Activated CD8-positive, alpha-beta memory T cell treated with anti-CD3 and anti-CD28 coated beads, Interleukin-2, amount 10 ng/mL, durations not matched to agents 7 days and 5 days (primary cell): ENCODE measurements at places on chromosomes 12 and 14. TPM values are rescaled to one million over a fixed set of nuclear protein-coding genes. Genes with fewer than 3 reads are reported as not detected.
A peak's percentile ranks its signal among the peaks of the same experiment; 100 is the strongest.

Gene OASL
- 55.3 TPM for total RNA-seq

Gene HOXC4
- 1.5 TPM for total RNA-seq

Gene LIMA1
- total RNA-seq, result 64.2 TPM

Gene SALL2
- total RNA-seq, result 1.5 TPM

GRCh38 chr14:77469539-77469938 is 11.6 kb downstream of the AHSA1 start:
- H3K36me3 ChIP-seq, result peaks cover 34% of the 10 kb centered on the region
- H3K27ac ChIP-seq, result no peak overlapping the region
- H3K4me1 ChIP-seq, result no peaks in the 10 kb centered on the region
- no peak for DNase-seq
- no peaks in the 10 kb centered on the region for H3K27me3 ChIP-seq

GRCh38 chr14:55332654-55333570 is 61.7 kb downstream of the FBXO34 start:
- H3K27me3 ChIP-seq, result no peaks in the 10 kb centered on the region
- H3K4me3 ChIP-seq, result peak overlapping the region; percentile 76
- H3K27ac ChIP-seq, result peak overlapping the region; percentile 91
- peaks cover 5% of the 10 kb centered on the region for H3K36me3 ChIP-seq
- peaks cover 62% of the 10 kb centered on the region for H3K4me1 ChIP-seq

GRCh38 chr14:87712396-87713090 is 280.4 kb downstream of the GALC start:
- no peaks in the 10 kb centered on the region for H3K36me3 ChIP-seq
- no peak overlapping the region for H3K27ac ChIP-seq
- H3K4me3 ChIP-seq, result no peak overlapping the region

DNA sequence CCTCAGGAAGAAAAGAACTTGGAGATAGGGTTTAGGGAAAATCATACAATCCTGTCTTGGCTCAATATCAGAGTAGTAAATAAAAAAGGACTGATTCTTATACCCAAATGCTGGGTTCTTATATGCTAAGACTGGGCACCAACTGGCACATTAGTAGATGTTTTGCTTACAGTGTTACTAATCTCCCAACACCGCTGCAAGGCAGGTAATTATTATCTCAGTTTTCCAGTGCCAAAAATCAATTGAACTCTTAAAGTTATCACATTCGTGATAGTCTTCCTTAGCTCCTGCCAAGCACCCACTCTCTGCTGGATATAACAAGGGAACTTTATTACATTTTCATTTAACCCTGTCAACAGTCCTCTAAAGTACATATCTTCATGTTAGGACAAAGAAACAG is 25.0 kb upstream of the HIGD1C start:
- H3K36me3 ChIP-seq, result peaks cover 11% of the 10 kb centered on the region
- DNase-seq, result no peak
- H3K27ac ChIP-seq, result no peak overlapping the region
- no peaks in the 10 kb centered on the region for H3K27me3 ChIP-seq
- peaks cover 43% of the 10 kb centered on the region for H3K4me1 ChIP-seq

GRCh38 chr14:69755296-69755695 is 11.6 kb upstream of the SRSF5 start:
- no peak for DNase-seq
- H3K4me1 ChIP-seq, result peaks cover 11% of the 10 kb centered on the region
- H3K27me3 ChIP-seq, result no peaks in the 10 kb centered on the region
- H3K4me3 ChIP-seq, result no peak overlapping the region

DNA sequence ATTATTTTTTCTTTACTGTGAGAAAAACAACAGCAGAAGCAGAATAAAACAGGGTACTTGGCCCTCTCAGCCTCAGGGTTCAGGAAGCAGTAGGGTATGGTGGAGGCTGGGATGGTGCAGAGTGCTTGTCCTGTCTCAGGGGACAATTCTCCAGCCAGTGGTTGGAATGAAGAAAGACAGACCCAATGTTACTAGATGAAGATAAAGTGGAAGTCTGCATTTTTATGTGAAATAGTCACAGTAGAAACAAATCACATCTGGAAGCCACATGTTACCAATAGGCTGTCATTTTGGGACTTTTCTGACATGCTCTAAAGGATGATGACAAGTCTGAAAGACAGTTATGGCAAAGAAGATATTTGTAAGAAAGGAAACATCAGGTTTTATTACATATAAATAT is 32.3 kb downstream of the PROX2 start:
- H3K36me3 ChIP-seq, result peaks cover 13% of the 10 kb centered on the region
- no peaks in the 10 kb centered on the region for H3K27me3 ChIP-seq
- no peak for DNase-seq
- no peak overlapping the region for H3K4me3 ChIP-seq

DNA sequence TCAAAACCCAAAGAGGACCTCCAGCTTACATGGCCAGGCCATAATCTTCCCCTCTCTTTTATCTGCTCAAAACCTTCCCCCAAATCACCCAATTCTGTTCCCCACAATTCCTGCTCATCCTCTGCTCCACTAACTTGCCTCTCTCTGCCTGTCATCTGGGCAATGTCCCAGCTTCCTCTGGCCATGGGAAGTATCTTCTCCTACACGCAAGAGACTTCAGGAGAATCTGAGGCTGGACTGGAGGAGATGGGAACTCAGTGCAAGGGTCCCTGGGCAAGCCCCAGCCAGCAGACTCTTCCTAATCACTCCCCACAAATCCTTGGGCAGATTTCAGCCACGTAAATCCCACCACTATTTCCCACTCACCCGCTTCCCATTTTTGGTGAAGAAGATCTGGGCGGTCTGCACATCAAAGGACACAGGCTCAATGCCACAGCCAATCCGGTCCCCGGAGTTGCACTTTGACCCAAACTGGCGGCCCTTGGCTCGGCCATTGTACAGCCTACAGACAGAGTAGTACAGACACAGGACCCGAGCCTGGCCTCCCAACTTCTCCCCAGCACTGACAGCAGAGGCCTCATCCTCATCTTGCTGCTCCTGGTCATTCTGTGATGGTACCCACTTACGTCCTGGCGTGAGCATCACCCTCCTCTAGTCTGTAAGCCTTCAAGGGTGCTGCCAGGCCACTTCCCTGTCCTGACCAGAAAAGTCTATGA is 4.7 kb downstream of the SPRYD3 start:
- H3K36me3 ChIP-seq, result peaks cover 18% of the 10 kb centered on the region
- H3K27me3 ChIP-seq, result no peaks in the 10 kb centered on the region
- H3K4me1 ChIP-seq, result peaks cover 15% of the 10 kb centered on the region
- no peak overlapping the region for H3K27ac ChIP-seq
- H3K4me3 ChIP-seq, result no peak overlapping the region
- DNase-seq, result no peak

- no peak overlapping the region for H3K27ac ChIP-seq
- H3K4me3 ChIP-seq, result no peak overlapping the region
- H3K4me1 ChIP-seq, result peaks cover 25% of the 10 kb centered on the region
- H3K27me3 ChIP-seq, result no peaks in the 10 kb centered on the region
- no peak for DNase-seq
Observed at GRCh38 chr12:123070267-123071081, 80.4 kb downstream of the PITPNM2 start.

GRCh38 chr12:123058481-123058880 is 78.0 kb downstream of the ARL6IP4 start:
- DNase-seq, result no peak
- H3K27me3 ChIP-seq, result no peaks in the 10 kb centered on the region
- H3K36me3 ChIP-seq, result no peaks in the 10 kb centered on the region

DNA sequence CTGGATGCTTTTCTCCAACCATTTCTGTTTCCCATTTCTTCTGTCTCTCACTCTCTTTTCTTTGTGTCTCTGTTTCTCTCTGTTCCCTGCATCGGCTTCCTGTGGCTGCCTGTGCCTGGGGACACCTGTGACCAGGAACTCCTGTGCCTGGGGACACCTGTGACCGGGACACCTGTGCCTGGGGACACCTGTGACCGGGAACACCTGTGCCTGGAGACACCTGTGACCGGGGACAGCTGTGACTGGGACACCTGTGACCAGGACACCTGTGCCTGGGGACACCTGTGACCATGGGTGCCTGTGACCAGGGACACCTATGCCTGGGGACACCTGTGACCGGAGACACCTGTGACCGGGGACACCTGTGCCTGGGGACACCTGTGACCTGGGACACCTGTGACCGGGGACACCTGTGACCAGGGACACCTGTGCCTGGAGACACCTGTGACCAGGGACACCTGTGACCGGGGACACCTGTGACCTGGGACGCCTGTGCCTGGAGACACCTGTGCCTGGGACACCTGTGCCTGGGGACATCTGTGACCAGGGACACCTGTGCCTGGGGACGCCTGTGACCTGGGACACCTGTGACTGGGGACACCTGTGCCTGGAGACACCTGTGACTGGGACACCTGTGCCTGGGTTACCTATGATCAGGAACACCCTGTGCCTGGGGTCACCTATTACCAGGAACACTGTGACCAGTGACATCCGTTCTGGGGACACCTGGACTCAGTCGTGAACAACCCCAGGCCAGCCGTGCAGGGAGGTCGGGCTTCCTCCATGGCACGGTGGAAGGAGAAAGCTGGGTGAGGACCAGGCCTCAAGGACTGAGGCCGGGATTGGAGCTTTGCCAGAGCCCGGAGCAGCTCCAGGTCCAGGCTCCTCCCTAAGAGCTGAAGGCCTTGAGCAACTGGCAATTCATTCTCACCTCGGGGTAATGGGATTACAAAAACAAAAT is 23.4 kb upstream of the FBRSL1 start:
- peaks cover 15% of the 10 kb centered on the region for H3K27me3 ChIP-seq
- DNase-seq, result no peak
- no peak overlapping the region for H3K4me3 ChIP-seq
- H3K27ac ChIP-seq, result no peak overlapping the region

DNA sequence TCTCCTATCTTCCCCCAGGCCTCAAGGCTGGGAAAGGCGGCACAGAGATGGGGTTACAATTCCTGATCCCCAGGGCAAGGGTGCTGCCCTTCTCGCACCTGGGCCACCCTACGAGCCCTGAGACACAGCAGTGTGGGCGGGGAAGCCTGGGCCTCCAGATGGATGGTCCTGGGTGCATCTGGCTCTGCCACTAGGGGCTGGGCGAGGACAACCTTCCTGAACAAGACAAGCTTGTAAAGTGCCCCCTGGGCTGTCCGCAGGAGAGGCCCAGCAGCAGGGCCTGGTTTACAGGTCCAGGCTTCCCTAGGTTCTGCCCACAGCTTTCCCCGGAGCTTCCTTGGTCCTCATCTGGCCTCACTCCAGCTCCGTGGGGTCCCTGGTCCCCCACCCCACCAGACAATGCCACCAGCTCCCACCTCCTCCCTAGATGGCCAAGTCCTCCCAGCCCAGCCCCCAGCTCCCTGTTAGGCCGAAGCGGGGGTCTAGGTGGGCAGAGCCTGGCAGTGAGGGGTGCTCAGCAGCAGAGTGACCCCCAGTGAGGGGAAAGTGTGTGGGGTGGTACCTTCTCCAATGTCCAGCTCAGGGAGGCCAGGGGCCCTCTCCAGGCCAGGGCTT is 8.9 kb downstream of the ARL6IP4 start:
- DNase-seq, result no peak
- H3K4me1 ChIP-seq, result peaks cover 12% of the 10 kb centered on the region
- no peak overlapping the region for H3K4me3 ChIP-seq
- H3K36me3 ChIP-seq, result no peaks in the 10 kb centered on the region
- no peak overlapping the region for H3K27ac ChIP-seq
